Activated naive CD8-positive, alpha-beta T cell treated with anti-CD3 and anti-CD28 coated beads, Interleukin-2, amount 50 U/mL, for 16 hours (primary cell): ENCODE measurements at places on chromosomes 4 and X.

GRCh38 chr4:86927843-86928395 is 6.9 kb upstream of the AFF1 start:
- no peak for DNase-seq

DNA sequence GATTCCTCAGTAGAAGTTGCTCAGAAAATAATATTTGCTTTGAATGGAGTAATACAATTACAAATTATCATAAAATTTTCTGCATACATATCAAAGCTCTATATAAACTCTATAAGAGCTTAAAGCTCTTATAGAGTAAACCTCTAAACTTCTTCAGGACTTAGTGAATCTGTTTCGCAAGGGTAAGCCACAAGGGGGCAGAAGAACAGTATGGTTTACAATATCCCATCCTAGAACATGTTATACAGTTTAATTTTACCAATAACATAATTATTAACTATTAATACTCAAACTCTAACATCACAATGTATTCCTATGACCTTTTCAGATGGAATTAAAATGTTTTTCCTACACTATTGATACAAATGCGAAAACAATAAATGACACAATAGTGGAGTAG is 33.8 kb upstream of the SPANXN1 start:
- DNase-seq, result no peak

GRCh38 chrX:104307341-104307740 is 52.6 kb upstream of the ESX1 start:
- no peak for DNase-seq

DNA sequence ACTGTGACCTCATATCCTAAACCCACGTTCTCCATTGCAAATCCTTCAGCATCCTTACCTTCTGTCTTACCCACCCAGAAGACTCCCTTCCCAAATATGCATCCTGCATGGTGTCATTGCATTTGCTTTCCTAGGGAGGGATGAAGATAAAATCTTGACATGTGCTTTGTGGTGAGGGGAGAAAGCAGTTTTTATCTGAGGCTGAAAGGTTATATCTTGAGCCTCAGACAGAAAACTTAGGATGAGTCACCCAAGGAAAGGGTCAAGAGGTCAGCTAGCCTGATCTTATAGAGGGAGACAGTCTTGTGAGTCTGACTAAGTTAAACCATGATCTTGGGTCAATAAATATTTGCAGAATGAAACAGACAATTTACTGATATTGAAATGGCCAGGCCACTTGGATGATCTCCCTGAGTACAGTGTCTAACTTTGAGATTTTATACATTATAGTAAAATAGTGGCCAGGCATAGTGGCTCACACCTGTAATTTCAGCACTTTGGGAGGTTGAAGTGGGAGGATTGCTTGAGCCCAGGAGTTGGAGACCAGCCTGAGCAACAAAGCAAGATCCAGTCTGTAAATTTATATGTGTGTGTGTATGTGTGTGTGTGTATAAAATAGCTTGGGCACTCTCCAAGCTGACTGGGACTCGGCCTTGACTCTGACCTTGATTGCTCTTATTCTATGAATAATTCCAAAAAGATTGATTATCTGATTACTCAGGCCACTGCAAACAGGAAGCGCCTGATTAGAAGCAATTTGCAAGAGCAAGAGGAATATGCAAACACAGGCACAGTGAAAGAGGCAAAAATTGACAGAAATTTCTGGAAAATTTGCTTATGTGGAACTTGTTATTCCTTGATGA is 15.4 kb upstream of the FAM9C start:
- no peak for DNase-seq

- DNase-seq, result no peak
Observed at GRCh38 chr4:73172161-73172560, 86.4 kb downstream of the ANKRD17 start.

GRCh38 chr4:80732010-80732409 is 298.5 kb upstream of the BMP3 start:
- no peak for DNase-seq

DNA sequence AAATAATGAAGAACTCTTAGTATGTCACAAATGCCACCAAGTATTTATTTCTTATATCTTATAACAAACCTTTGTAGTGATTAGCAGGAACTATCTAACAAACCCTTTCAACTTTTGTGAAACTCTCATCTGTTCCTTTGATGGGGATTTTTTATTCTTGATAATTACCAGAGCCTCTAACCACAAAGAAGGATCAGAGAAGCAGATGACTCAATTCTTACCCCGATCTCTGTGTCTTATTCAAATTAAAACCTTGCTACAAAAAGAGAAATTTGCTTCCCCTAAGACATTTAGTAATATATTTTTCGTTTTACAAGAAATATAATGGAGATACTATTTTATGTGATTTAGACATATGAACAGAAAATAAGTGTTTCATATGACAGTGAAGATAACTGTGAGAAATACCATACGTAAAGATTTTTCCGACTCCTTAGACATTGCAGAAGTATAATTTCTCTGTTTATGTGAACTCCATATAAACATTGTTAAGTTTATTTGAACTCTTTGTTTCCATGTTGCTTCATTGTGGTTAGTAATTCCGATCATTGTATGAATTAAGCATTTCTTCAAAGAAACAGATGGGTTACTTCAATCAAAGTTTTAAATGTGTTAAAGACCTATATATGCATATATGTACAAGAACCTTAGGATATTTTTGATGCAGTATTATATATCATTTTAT is 205.4 kb downstream of the CFAP299 start:
- no peak for DNase-seq

DNA sequence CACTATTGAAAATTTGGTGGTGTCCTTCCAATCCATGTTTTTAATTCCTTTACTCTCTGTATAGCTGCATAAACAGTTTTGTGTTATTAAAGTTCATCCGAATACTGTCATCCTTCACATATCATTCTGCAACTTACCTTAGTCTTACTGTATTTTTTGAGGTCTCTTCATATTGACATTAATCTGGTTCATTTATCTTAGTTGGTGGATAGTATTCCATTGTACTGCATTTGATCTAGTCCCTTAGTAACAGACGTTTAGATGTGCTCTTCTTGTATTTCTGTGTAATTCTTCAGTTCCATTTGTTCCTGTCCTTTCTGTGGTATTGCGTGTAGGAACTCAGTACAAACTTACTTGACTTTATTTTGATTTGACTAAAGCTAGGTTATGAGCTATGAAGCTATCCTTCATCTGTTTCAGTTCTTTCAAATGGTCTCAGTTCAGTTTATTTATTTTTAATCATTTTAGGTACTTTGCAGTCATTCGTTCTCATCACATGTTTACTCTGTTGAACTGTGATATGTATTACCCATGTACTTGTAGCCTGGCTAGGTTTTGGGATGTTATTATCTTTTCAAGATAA is 41.3 kb downstream of the RAPGEF2 start:
- DNase-seq, result no peak

GRCh38 chrX:109373468-109373867 is 108.4 kb downstream of the GUCY2F start:
- no peak for DNase-seq

DNA sequence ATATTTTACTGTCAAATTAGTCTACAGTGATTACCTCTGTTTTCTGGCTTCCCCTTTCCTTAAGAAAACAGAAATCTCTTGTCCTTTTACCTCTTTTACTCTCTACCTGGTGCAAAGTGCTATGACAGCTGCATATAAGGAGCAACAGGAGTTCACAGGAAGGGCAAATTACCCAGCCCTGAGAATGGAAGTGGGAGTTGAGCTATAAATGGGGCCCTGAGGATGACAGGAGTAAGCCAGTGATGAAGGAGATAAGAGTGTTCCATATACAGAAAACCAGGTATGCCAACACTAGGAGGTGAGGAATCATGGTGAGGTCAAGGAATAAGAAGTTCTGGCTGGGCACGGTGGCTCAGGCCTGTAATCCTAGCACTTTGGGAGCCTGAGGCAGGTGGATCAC is 4.5 kb upstream of the HSD17B13 start:
- DNase-seq, result no peak

DNA sequence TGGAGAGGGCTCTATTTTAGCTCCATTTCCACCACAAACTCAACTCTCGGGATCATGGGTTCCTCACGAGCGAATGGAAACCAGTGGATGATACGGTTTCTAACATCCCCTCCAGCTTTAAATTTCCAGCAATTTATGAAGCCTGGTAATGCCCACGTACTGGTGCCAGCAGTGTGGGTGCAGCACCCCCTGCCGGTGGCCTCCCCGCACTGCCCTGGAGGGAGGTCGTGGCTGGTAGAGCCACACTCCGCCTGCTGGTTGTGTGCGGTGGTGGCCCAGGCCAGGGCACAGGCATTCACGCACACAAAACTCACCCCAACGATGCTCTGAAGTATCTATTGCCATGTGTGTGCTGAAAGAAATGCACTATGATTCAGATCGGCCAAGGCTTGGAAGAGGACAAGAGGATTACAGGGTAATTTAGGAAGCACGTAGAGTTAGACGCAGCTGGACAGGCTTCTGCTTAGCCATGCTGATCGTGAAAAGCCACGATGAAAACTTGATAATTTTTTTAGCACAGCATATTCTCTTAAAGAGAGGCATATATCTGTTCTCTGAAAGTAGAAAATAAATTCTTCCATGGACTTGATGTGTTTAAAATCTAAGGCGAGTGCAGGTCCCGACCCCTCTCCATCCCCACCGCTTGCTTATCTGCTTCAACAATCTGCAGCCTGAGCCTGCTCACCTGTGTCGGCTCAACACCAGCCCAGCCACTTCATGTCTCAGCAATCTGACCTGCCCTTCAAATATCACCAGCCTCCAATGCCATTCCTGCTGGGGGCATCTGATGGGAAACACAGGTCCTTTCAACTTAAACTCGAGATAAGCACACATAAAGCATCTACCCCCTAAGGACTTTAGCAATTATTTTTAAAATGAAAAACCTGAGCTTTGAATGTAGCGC is 59.1 kb downstream of the SCD5 start:
- DNase-seq, result peak; percentile 10

DNA sequence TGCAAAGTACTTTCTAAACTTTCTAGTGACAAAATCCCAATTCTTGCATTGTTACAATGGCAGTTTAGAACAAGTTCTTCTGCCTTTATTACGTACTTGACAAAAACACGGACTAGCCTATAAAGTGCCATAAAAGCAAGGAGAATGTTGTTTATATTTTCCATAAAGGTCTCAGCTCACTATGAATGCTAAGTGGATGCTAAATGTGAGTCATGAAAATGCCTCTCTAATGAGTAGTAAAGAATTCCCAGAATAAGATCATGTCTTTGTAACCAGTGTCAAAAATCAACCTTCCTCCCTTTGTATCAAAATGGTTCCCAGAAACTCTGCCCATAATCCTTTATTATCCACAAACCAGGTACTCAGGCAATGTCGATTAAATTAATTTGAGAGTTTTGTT is 539.8 kb upstream of the SLIT2 start:
- DNase-seq, result no peak

GRCh38 chrX:275967-276580 is 5.1 kb upstream of the PLCXD1 start:
- DNase-seq, result no peak

- DNase-seq, result no peak
Observed at GRCh38 chr4:161762796-161763195, 401.0 kb downstream of the FSTL5 start.

DNA sequence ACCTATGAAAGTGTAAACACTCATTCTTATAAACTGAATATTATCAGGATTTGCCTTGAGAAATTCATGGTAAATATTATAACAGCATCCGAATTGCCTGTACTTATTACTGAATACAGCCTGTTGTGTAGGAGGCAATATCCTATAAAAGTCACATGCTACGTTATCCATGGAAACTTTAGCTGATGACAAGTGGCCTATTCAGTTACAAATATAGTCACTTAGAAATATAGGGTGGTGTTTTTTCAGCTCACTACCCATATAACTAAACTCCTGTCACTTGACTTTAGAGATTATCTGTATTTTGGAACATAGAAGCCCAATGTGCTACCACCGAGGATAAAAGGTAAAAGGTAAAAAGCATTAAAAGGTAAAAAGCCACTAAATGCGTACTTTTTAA is 493.4 kb downstream of the INPP4B start:
- no peak for DNase-seq

DNA sequence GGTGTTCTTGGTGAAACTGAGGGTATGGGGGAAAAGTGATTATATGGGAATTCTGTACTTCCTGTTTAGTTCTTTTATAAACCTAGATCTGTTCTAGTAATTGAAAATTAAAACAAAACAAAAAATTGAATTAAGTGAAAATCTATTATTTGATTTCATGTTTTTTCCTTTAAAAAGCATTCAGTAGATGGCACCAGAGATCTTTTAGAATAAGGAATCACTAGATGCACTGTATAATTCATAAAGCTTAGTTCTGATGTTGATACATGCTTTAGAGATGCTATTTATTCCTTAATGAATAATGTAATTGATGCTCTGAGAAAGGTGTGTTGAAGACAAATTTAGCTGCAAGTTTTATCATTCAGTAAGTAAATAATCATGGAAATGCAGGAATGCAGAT is 87.3 kb downstream of the LCORL start:
- no peak for DNase-seq

- no peak for DNase-seq
Observed at GRCh38 chr4:138327338-138327737, 85.2 kb upstream of the SLC7A11 start.

GRCh38 chr4:39042366-39042765 is 10.2 kb upstream of the TMEM156 start:
- no peak for DNase-seq

DNA sequence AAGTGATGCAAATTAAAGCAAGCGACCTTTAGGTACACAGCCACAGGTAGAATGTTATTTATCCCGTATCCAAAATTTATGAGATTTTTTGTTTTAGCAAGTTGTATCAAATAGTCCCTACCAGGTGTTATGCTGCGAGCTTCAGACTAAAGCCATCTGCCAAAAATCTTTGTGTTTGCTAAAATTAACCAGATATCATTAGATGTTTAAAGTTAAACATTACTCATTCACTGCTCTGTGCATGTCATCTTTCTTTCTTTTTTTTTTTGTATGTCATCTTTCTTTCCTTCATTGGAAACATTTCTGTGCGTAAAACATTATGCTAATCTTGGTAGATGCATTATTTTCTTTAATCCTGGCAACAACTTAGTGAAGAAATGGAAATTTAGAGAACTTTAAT is 173.1 kb downstream of the FHIP1A start:
- no peak for DNase-seq

- DNase-seq, result no peak
Observed at GRCh38 chr4:23856630-23857029, 33.2 kb downstream of the PPARGC1A start.

DNA sequence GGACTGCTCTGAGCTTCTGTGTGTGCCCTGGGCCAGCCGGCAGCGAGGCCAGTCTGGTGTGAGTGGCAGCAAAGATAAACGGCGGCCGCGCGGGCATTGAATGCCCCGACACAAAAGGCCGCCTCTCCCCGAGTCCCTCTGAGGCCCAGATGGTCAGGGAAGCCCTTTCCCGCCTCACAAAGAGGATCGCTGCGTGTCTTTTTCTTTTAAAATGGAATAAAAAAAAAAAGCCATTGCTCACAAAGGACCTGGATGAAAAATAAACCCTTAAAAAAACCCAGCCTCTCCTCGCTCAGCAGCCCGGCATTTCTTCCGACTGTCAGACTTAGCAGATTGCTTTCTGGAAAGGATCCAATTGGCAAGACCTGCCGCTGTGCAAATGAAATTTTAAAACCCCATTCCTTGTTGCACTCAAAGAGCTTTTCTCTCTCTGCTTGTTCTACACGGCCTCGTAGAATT is 578.7 kb downstream of the BCOR start:
- DNase-seq, result no peak

- DNase-seq, result no peak
Observed at GRCh38 chr4:73714647-73715046, 25.7 kb upstream of the CXCL8 start.
